Urinary bladder (tissue), 4 donors: ENCODE measurements at places on chromosomes 13 and 19. TPM values are rescaled to one million over a fixed set of nuclear protein-coding genes. Genes with fewer than 3 reads are reported as not detected.

DNA sequence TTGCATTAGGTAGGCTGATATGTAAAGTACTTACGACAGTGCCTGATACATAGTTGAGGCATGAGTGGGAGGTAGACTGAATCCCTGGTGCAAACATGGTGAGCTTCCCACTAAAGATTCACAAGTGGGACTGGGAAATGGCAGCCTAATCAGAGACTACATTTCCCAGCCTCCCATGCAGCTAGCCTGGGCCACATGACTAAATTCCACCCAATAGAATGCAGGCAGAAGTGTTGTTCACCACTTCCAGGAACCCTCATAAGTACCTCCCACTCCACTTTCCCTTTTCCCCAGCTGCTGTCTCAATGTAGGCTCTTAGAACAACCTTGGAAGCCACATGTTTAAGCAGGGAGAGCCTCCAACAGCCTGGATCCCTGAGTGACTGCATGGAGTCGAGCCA is 104.9 kb downstream of the CACNA1A start:
- DNase-seq = no peak

DNA sequence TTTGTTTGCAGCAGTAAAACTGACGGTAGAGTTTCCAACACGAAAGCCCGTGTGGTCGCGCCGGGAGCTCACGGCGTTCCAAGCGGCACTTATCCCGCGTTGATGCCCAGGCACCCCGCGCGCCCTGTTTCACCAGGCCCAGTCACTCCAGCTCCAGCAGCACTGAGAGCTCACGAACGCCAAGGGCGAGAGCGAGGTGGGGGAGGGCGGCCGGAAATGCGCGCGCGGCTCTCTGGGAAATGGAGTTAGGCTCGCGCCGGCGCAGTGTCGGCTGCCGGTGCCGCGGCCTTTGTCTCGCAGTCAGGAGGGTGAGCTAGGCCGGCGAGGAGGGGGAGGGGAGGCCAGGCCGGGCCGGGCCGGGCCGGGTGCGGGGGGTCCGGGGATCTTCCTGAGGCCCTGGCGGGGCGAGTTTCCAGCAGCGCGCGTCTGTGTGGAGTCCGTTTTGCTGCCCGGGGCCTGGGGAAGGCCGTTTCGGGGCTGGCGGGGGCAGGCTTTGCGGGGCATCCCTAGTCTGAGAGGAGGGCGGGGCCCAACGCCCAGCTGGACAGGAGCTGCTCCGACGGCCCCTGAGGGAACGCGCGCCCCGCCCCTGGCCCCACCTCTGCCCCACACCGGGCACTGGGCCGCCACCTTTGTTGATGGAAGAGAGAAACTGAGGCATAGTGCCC is at the start of gene ZNF135:
Gene ZNF135 (plus strand): TSS at position 280 of the 668 bp plus-strand sequence. CDS start 721 bp downstream, outside the sequence.
- peak; percentile 85 for DNase-seq

DNA sequence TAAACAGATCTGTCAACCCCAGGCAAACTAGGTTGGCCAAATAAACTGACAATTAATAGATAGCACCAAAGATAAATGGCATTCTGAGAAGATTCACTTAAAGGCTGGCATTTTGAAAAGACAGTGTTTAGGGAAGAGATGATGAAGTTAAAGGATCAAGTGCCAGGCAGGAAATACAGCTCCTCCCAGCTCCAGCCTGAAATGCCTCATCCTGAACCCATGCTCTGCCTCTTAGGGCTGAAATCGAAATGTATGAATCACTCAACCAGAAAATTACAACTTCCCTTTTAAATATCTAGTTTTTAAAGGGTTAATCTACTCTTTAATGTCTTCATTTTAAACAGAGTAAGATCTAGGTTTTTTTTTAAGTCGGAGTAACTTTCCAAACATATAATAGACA is 171.2 kb upstream of the UBL3 start:
- no peak for DNase-seq

- no peak for DNase-seq
Observed at GRCh38 chr19:38666663-38667511, 19.4 kb downstream of the ACTN4 start.

- no peak for DNase-seq
Observed at GRCh38 chr13:107765724-107766401, 449.5 kb downstream of the LIG4 start.

GRCh38 chr19:12983542-12984142 is 11.6 kb upstream of the NFIX start:
- no peak for DNase-seq

- DNase-seq = no peak
Observed at GRCh38 chr19:40607311-40608239, 6.4 kb downstream of the LTBP4 start.

DNA sequence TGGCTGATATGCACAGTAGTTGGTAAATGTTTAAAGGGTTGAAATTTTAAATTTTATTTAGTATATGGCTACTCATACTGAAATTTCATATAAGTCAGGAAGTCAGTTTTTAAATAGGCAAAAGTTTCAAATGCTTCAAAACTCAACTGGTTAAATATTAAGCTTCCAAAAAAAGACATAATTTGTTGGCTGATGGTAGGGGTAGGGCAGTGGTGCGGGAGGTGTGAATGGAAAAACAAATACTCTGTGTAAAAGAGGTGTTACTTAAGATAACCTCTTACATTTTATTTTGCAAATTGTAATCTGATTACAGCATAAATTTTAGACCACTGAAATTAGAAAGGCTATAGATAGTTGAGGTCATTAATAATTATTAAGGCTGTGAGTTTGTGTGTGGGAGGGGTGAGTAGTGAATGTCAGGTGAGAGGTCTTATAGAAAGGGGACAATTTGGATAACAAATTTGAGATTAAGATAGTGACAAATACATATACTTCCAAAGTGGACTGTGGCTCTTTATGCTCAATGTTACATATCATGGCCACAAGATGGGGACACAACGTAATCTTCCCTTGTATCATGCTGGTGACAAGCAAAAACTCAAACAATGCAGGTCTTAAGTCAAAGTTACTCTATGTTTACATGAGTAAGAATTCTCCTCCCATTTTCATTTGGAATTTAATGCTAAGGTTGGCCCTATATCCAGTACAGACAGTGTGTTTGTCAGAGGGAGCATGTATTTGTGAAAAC is 36.6 kb upstream of the OXGR1 start:
- no peak for DNase-seq

DNA sequence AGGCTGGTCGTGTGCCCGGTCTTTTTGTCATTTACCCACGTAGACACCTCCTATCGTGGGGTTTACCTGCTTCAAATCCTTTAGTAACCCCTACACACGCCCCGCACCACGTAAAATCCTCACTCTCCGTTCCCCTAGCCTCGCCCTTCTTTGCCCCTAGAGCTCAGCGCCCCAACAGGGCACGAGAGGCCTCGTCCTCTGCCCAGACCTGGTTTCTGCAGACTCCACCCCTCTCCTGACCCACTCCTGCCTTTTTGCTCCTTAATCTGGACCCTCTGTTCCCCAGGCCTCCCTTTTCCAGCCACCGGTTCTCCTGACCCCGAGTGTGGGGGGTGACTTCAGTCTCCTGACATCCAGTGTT is 412 bp downstream of the ZNF528 start:
- DNase-seq = no peak

GRCh38 chr13:97429681-97430081 is 4.3 kb upstream of the RAP2A start:
- no peak for DNase-seq

- DNase-seq = peak; percentile 64
Observed at GRCh38 chr13:72194523-72194922, 327.5 kb upstream of the DACH1 start.

- DNase-seq = no peak
Observed at GRCh38 chr19:4534836-4535658, at the start of gene PLIN5. Gene PLIN5 (minus strand): TSS chr19:4535224. CDS start chr19:4534074, 1,150 bp downstream.

GRCh38 chr19:31826325-31826724 is 477.1 kb upstream of the TSHZ3 start:
- no peak for DNase-seq

GRCh38 chr13:52991344-52992020 is 37.1 kb upstream of the OLFM4 start:
- no peak for DNase-seq

DNA sequence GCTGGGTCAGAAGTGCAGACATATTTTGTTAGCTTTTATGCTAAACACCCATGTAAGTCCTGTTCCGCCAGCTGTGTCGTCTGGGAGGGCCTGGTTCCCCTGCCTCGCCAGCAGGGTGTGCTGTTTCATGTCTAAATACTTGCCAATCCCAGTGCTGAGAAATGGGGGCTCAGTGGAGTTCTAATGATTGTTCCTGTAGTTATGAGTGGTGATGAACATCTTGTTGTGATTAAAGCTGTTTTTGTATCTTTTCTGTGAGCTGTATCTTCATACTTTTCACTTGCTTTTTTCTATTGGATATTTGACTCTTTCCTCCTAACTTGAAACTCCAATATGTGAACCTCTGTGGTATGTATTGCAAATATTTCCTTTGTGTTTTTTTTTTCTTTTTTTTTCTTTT is 32.7 kb downstream of the KDM4B start:
- DNase-seq = no peak

DNA sequence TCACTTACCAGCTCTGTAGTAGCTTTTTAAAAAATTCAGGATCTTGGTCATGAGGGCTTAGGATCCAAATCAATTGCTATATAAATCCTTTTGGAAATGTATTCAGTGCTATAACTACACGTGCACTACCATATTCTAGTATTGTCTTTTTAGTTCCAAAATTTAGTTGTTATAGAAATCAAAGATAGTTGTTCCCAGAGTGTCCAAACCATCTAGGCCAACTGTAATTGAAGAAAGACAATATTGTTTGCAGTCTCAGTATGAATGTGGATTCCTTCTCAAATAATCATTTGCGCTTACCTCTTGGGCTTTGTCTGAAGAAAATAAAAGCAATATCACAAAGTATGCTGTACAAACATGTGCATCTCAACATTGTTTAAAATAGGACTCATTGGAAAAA is 184.1 kb upstream of the EDNRB start:
- DNase-seq = no peak

GRCh38 chr19:30340771-30341561 is 31.2 kb upstream of the ZNF536 start:
- DNase-seq = peak; percentile 17

- no peak for DNase-seq
Observed at GRCh38 chr13:34777089-34777913, 164.8 kb upstream of the NBEA start.

GRCh38 chr13:29402166-29402636 is 193.3 kb downstream of the SLC7A1 start:
- peak; percentile 2 for DNase-seq

ANKLE1 gene
- polyA plus RNA-seq = 0.66 TPM

ODAD3 gene
- 0.34 TPM for polyA plus RNA-seq

SLC10A2 gene
- not detected for polyA plus RNA-seq

CD37 gene
- 12.4 TPM for polyA plus RNA-seq

PSG1 gene
- not detected for polyA plus RNA-seq

SHC2 gene
- polyA plus RNA-seq = 24.2 TPM

ARHGAP33 gene
- polyA plus RNA-seq = 10.2 TPM

RFPL4AL1 gene
- polyA plus RNA-seq = not detected

ZIC2 gene
- polyA plus RNA-seq = not detected

ERICH4 gene
- not detected for polyA plus RNA-seq

KRTDAP gene
- polyA plus RNA-seq = not detected
